AG04450 (cell line): ENCODE measurements at places on chromosomes 1 and 21.

- no peak for DNase-seq
Measured at GRCh38 chr1:163870666-163871065, 548.9 kb downstream of the NUF2 start.

DNA sequence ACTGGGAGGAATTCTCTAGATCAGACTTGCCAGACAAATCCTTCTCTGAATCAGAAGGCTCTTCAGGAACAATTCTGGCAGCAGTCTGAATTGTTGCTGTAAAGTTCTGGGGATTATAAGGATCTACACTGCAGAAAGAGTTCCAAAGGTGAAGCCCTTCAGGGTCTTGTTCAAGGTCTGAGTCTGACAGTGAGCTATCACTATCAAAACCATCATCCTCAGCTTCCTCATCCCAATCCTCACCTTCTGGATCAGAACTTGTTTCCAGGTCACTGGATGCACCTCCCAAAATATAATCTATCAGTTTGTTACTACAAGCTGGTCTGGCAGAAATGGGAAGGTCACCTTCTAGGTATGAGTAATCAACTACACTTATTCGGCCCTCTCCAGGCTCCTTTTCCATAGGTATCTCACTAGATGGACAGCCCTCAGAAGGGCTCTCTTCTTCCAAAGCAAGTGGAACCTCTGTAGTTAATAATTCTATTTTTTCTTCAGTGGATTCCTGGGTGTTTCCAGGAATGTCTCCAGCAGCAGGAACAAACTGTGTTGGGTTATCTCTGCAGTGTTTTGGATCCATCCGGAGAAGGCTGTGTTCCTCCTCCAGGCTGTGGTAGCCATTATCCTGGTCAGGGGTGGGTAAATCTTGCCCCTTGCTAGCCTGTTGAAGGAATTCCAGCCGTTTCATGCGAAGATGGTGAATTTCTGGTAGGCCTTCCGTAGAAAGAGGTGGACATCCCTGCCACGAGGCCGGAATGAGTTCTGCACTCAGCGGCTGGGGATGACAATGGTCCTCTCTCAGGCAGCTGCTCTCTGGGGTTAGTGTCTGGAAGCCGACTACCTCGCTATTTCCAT lies 1.6 kb downstream of the PPP1R15B start:
- DNase-seq = no peak

- DNase-seq = no peak
Measured at GRCh38 chr21:16421007-16421406, 691.2 kb downstream of the USP25 start.

DNA sequence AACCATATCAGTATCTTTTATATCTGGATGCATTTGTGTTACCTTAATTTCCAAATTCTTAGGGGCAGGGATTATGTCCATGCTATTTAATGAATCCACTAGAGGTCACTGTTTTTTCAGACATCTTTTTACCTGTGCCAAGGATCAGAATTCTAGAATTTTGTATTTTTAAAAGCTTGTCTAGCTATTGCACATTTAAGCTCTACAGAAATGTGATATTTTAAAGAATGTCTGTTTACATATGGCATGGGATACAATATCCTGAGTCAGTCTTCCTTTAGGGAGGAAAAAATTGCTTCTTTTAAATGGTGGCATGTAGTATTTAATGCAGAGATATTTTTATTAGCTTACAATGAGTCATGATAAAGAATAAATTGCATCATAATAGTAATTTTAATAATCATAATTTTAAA lies 11.3 kb downstream of the RPAP2 start:
- no peak for DNase-seq

GRCh38 chr1:2208309-2209239 lies 14.0 kb upstream of the FAAP20 start:
- no peak for DNase-seq
